ENCODE measurements at places on chromosomes 2 and 18.

- no peak for DNase-seq
These were observed 228.8 kb downstream of the SH3BP4 start for GRCh38 chr2:235180642-235181041.

GRCh38 chr2:50833036-50833435, 198.9 kb downstream of the NRXN1 start:
- DNase-seq = no peak

DNA sequence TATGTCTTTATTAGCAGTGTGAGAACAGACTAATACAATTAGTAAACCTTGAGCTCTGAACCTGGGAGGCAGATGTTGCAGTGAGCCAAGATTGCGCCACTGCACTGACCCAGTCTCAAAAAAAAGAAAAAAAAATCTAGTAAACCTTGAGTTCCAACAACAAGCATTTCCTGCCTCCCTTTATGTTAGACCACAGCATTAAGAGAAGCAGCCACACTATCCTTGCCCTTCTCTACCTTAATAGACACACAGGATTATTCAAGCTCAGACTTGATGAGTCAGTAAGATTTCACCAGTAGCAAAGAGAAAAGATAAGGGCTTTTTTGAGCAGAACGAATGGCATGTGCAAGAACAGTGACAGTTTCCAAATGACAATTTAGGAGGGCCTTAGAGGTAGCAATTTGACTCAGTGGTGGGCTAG, 18.0 kb upstream of the GLS start:
- DNase-seq = no peak

GRCh38 chr18:69494841-69495240, 94.2 kb downstream of the DOK6 start:
- DNase-seq = no peak

DNA sequence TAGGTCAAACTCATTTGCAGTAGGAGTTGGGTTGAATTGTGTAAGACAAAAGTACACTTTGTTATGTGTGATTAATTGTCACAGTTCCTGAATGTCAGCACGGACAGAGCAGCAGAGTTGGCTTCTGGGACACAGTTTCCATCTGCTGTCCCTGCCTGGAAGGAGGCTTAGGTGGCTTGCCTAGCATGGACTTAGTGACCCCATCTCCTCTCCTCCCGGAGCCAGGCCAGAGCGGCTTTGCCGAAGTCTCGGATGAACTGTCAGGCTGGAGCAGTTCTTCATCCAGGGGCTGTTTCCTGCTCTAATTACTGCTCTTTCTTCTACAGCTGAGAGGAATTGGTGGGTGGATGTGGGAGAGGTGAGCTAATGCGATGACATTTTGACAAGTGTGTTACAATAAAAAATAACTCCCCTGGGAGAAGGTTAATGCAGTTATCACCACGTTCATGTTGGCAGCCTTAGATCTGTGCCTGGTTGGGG, 102.0 kb downstream of the SH3RF3 start:
- no peak for DNase-seq

- DNase-seq = no peak
These were observed 251.2 kb upstream of the RBBP8 start for GRCh38 chr18:22681908-22682307.

GRCh38 chr2:233674995-233675394, 3.3 kb downstream of the UGT1A9 start:
- no peak for DNase-seq

GRCh38 chr2:207149249-207150213, 16.2 kb downstream of the KLF7 start:
- DNase-seq = no peak

GRCh38 chr2:158498043-158498748, 41.4 kb downstream of the PKP4 start:
- DNase-seq = no peak

GRCh38 chr2:175234153-175234552, 52.6 kb upstream of the ATP5MC3 start:
- DNase-seq = no peak

DNA sequence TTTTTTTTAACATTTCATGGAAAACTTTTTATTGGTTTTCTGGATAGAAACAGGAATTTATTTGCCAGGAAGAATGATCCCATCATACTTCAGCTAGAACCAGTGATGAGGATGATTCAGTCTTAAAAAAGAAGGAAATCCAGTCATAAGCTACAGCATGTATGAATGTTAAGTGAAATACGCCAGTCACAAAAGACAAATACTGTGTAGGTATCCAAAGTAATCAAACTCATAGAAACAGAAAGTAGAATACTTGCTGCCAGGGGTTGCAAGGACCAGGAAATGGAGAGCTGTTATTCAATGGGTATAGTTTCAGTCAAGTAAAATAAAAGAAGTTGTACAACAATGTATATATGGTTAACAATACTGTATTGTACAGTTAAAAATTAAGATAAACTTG, 21.3 kb downstream of the PSME4 start:
- DNase-seq = no peak

DNA sequence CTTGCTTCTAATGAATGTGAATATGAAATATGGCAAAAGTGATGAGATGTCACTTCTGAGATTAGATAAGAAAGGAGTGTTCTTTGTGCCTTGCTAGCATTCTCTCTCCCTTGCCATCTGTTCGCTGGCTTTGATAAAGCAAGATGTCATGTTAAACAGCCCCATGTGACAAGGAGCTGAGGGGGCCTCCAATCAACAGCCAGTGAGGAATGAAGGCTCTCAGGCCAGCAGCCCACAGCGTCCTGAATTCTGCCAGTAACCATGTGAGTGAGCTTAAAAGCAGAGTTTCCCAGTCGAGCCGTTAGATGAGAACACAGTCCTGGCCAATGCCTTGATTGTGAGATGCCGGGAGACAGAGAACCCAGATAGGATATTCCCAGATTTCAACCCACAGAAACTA, 198.8 kb downstream of the IRS1 start:
- DNase-seq = no peak

- DNase-seq = no peak
These were observed 46.2 kb upstream of the SMAD7 start for GRCh38 chr18:48996901-48997463.

GRCh38 chr2:198930170-198930569, 527.6 kb downstream of the SATB2 start:
- DNase-seq = no peak

GRCh38 chr2:107358362-107358761, 468.3 kb upstream of the RGPD4 start:
- no peak for DNase-seq

DNA sequence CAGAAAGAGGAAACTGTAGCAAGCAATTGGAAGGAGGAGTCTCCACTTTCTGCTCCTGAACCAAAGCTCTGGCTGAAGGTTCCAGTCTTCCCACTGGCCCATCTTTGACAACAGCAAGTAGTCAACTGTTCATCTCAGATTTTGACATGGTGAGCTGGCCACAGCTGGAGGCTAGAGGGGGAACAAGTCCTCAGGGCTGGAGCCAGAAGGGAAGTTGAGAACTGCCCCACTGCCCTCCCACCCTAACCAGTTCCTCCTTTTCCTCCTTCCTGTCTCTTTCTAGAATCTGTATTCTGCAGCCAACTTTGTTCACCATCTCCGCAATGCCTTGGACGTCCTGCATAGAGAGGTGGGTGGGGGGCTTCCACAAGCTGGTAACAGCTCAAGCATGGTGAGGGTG, 105.8 kb downstream of the PLB1 start:
- DNase-seq = no peak

GRCh38 chr2:88870267-88870839, 178.9 kb downstream of the RPIA start:
- DNase-seq = no peak

DNA sequence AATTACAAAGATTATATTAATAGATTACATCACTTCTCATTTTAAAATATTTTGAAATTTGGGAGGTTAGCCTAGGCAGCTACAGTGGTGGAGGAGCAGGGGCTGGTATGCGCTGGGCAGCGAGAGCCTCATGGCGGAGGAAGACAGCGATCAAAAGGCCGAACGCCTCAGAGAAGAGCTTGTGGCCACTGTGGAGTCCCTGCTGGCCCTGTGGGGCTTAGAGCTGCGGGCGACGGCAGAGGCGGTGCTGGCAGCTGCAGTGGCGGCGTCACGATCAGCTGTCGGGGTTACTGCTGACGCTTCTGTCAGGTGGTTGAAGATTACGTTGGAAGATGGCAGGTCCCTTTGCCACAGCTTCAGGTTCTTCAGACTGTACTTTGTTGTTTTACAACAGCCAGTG, 87.4 kb downstream of the ROCK2 start:
- no peak for DNase-seq

GRCh38 chr2:193518041-193518817, 1323.5 kb upstream of the TMEFF2 start:
- DNase-seq = no peak

- no peak for DNase-seq
These were observed 75.7 kb downstream of the MYO5B start for GRCh38 chr18:50119296-50119695.

GRCh38 chr2:2590841-2591541, 259.9 kb upstream of the MYT1L start:
- no peak for DNase-seq

- no peak for DNase-seq
These were observed 66.7 kb downstream of the DNMT3A start for GRCh38 chr2:25274868-25275574.

GRCh38 chr2:26298638-26299393, 47.1 kb upstream of the SELENOI start:
- DNase-seq = peak; percentile 10

GRCh38 chr2:118569876-118570535, 277.4 kb downstream of the EN1 start:
- DNase-seq = no peak

DNA sequence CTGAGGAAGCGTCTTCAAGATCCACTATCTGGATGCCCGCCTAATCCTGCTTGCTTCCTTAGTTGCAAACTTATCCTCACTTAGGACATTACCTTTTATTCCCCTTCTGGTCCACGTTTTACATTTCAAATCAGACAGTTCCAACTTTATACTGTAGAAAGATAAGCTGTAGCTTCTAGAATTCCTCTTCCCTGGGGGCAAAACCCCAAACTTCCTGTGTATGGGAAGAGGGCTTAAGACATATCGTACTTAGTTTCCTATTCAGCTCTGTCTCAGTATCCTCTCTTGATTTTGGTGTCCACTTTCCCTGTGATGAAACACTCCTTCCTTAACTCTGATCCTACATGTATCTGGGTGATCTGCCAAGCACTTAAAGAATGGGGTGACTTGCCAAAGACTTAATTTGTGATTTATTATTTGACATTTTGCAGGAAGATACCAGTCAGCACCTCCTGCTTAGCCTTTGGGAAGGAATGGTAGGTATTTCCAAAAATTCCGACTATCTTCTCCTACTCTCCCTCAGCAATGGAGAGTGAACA, 245.2 kb downstream of the CDCA7 start:
- DNase-seq = no peak

DNA sequence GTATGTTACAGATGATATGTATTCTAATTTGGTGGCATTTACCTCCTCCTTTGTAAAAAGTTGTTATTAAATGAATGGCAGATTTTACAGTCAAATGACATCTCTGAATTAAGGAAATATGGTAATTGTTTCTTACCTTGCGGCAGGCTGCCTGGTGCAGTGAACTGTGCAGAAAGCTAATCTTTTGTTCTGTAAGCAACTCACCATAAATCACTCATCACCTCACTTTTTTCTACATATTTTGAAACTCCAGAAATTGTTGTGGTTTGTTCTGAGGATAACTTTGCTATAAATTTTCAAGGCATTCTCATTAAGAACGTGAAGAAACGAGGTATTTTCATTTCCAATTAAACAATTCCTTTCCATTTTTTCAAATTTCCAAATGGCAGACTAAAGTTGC, 52.7 kb downstream of the ST6GAL2 start:
- no peak for DNase-seq

DNA sequence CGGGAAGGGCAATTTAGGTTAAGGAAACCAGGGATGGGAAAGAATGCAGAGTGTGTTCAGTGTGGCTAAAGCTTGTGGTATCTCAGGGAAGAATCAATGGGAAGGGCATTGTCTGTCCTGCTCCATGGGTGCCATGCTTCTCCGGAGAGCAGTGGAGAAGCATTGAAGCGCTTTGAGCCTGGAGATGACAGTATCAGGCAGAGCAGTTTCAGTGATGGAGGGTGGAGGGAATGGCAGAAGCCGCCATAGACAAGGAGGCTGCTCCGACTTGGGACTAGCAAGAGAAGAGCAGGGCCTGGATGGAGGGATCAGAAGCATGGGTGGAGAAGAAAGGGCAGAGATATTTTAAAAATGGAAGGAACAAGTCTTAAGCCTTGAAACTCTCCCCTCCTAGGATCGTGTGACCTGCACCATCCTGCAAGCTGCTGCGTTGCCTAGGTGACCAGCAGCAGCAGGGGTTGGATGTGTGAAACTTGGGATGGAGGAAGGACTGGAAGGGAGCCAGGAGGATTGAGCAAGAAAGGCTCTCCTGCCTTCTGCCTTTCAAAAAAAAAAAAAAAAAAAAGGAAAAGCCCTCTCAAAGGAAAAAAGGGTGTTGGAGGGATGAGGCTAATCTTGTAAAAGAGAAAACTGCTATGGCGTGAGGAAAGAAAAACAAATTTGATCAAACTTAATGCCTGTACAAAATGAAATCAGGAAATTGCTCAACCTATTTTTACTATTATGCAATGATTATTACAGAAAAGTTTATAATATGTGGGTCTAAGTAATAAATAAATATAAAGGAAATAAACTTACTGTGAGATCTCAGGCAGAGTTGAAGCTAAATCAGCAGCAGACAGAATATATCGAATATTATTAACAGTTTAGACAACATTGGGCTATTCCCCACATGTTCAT, 493.8 kb upstream of the NRP2 start:
- no peak for DNase-seq

- no peak for DNase-seq
These were observed 111.6 kb downstream of the ATL2 start for GRCh38 chr2:38265461-38265860.

DNA sequence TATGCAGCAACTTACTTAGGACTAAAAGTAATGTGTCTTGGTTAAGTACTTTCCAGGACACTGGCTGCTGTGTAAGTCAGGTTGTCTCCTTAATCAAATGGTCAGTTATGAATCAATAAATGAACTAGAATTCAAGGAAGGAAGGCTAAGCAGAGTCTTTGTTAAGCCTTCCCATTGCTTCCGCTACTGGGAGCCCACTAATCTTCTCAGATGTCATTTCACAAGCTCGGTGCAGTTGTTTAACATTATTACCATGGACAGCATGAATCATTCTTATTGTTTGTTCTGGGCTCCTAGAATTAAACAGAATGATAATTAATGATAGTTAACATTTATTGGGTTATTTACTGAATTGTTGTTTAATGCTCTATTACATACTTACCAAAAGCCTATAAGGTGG, 26.0 kb upstream of the MEIS1 start:
- no peak for DNase-seq

- DNase-seq = no peak
These were observed 981 bp upstream of the SF3B1 start for GRCh38 chr2:197435598-197436420.

DNA sequence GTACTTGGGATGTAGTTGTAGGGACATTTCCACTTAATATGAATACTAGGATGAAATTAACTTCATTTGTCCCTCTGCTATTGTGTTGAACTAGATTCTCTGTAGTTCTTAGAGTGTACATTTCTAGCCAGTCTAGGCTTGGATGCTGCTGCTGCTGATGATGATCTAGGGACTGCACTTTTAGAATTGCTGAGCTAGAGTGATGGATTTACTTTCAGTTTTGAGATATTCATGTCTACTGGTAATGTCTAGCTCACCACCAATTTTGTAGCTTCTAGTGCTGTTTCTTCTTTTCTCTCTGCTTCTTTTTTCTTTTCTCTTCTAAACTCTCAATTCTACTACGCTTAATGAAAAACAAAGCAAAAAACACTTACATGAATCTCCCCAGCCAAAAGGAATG, 49.4 kb downstream of the MRPS9 start:
- DNase-seq = no peak

- DNase-seq = no peak
These were observed 167.2 kb downstream of the TRIB2 start for GRCh38 chr2:12883906-12884305.

- DNase-seq = no peak
These were observed 145.3 kb upstream of the SPRED2 start for GRCh38 chr2:65577654-65578053.

All from stimulated activated CD4-positive, alpha-beta T cell treated with anti-CD3 and anti-CD28 coated beads, Interleukin-1b, Interleukin-23, amount 100 ng/mL, for 4 hours (primary cell).